Brain pericyte (primary cell): ENCODE measurements at places on chromosomes 4 and X.

- no peak for DNase-seq
Measured at GRCh38 chr4:168319486-168320019, 1.0 kb upstream of the DDX60 start.

- DNase-seq: no peak
Measured at GRCh38 chr4:102632241-102633065, 128.3 kb downstream of the MANBA start.

GRCh38 chr4:142169216-142169615 is 532.8 kb downstream of the IL15 start:
- no peak for DNase-seq

- no peak for DNase-seq
Measured at GRCh38 chrX:8675006-8675630, 56.8 kb downstream of the ANOS1 start.

DNA sequence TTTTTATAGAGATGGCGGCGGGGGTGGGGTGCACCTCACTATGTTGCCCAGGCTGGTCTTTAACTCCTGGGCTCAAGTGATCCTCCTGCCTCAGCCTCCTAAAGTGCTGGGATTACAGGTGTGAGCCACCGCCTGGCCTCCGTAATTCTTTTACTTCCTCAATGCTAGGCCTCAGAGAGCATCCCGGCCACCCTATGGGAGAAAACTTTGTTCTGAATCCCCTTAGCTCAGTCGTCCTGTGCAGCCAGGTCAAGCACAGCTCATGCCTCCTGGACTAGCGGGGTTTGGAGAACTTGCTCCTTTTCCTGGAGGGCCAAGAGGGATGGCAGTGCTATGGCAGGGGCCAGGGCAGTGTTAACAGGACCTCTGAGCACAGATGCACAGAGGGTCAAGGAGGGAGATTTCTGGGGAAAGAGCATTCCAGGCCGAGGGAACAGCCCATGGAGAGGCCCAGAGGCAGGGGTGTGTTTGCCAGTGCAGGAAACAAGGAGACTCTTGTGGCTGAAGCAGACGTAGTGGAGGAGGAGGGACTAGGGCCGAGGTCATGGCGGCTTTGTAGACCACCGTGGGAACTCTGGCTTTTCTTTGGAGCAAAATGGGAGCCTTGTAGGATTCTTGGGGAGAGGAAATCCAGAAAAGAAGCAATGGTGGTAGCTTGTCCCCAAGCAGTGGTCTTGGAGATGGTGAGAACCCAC is 9.8 kb upstream of the TNIP2 start:
- DNase-seq: no peak
